Mesenteric fat pad (tissue), 1 donor: ENCODE measurements at places on chromosomes 6 and 20.

GRCh38 chr20:17498641-17499040 is 32.5 kb downstream of the BFSP1 start:
- peak; percentile 14 for DNase-seq

GRCh38 chr20:46302106-46302505 is 6.2 kb downstream of the CDH22 start:
- DNase-seq: no peak

GRCh38 chr6:161017766-161018564 is 26.4 kb downstream of the MAP3K4 start:
- no peak for DNase-seq

- no peak for DNase-seq
Measured at GRCh38 chr6:119960456-119960855, 610.9 kb upstream of the MAN1A1 start.

DNA sequence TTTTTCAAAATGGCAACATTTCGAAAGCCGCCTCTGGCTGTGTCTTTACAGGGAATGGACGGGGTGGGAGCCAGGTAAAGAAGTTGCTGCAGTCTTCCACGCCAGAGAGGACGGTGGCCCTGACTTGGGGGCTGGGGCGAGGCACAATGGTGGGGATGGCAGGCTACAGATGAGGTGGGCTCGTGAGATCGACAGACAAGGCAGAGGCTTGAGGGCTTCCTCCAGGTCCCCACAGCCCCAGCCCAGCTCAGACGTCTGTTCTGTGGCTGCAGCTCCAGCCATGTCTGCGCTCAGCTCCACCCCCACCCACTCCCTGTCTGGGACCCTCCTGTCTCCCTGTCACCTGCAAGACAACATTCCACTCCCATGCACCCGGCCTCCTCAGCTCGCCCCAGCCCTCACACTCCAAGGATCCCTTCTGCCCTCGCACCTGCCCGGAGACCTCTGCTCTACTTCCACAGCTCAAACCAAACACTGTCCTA is 7.4 kb upstream of the C20orf144 start:
- DNase-seq: peak; percentile 75

GRCh38 chr6:33113755-33114154 is 38.0 kb downstream of the HLA-DPB1 start:
- no peak for DNase-seq

GRCh38 chr6:87826424-87826823 is 124.4 kb upstream of the AKIRIN2 start:
- no peak for DNase-seq

DNA sequence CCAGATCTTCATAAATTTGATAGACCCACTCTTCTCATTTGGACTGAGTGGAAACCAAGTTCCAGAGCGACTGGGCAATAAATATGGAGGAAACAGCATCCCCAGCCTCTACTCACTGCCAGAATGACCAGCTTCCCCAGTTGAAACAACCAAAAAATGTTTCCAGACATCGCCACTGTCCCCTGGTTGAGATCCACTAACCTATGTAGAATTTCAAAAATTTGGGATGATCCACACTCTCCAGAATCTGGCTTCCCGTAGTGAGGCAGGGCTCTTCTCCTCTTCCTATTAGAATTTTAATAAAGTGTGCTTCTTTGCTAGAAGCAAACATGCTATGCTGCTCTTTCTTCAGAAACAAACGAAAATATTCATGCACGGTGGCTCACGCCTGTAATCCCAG is 287.0 kb upstream of the SUPT3H start:
- DNase-seq: no peak

GRCh38 chr6:34587325-34587724 is 31.2 kb upstream of the SPDEF start:
- peak; percentile 60 for DNase-seq

DNA sequence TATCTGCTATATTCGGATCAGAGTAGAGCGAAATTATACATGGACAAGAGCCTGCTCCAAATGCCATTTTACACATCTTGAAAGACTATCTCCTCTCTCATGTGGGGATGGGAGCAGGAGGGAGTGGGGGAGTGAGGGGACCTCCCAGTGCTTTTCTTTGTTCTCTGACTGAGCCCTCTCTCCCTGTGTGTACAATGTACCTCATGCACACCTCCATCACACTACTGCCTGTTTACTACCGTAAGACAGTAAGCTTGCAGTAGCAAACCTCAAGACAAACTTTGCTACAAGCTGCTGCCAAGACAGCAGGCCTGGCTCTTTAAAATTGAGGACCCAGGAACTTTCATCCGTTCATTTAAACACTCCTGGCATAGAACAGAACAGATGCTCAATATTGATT is 7.2 kb downstream of the NHSL1 start:
- no peak for DNase-seq

DNA sequence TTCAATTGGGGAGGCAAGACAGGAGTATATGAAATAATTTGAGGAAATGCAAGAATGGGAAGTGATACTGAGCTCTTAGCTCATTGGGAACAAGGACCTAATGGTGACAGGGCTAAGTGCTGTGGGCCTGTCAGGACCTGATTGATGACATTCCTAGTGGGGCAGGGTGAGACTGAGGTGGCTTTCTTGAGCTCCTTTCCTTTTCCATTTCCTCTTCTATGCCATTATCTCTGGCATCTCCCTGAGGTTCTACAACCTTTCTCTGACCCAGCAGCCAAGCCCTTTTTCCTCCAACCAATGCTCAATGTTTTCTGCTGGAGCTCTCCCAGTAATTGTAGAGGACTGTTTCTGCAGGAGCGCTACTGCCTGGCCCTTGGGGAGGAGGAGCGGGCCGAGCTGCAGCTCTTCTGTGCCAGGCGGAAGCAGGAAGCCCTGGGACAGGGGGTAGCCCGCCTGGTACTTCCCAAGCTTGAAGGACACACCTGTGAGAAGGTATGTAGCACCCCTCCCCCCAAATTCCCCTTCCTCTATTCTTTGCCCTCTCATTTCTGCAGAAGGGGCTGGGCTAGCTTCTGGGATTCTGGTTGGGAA is 2.8 kb upstream of the TOMM6 start:
- DNase-seq: no peak

- no peak for DNase-seq
Measured at GRCh38 chr20:62025394-62025793, 40.3 kb downstream of the TAF4 start.
